ENCODE measurements at places on chromosomes 11 and 22.

DNA sequence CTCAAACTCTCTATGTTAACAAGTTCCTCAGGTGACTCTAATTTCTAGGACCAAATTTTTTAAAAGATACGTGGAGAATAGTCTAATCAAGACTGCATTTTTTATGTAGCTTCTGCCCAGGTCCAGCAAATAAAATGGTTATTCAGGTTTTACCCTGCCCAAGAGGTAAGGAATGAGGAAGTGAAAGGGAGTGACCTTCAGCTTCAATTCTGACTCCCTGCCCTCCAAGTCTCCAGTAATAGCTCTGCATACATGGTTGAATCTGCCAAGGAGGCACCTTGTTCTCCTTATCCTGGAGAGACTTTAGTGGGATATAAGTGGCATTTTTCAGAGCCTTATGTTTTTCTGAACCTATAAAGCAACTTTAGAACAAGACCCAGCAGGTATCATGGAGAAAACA, 15.5 kb downstream of the MUC15 start:
- DNase-seq: no peak

- DNase-seq: no peak
These were observed 24.9 kb upstream of the CHKA start for GRCh38 chr11:68146010-68146540.

DNA sequence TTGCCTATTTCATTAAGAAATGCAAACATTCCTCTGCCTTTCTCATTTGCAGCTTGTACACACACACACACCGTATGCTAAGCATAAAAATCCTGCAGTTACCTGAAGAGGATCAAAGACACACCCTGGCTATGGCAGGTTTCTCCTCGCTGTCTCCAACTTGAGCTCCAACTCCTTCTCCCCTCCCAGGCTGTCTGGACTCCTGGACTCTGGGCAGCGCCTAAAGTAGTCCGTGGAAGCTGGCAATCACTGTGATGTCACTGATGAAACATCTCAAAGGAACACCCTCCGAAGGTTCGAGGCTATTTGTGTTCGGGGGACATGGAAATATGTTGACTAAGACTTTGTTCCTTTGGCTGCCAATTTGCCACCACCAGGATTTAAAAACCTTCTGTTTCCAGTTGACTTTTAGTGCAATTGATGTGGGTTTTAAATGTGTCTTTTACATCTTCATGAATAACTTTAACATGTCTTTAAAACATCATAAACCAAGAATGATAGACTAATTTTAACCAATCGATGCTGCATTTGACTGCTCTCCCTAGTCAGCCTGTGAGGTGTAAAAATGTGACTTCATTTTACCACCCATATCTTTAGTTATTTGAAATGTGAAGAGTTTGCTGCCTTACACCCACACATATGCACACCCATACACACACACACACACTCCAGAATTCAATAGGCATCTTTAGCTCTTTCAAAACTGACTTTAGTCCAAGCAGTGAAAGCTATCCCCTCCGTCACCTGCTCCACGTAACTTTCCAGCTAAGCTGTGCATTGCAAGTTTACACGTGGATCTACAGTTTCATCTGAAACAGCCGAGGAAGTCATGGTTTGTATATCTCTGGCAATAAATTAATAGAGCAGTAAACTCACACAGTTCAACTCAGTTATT, at the start of gene SLN:
TSS of gene SLN (minus strand) at position 196 of the 895 bp plus-strand sequence.
- DNase-seq: no peak

DNA sequence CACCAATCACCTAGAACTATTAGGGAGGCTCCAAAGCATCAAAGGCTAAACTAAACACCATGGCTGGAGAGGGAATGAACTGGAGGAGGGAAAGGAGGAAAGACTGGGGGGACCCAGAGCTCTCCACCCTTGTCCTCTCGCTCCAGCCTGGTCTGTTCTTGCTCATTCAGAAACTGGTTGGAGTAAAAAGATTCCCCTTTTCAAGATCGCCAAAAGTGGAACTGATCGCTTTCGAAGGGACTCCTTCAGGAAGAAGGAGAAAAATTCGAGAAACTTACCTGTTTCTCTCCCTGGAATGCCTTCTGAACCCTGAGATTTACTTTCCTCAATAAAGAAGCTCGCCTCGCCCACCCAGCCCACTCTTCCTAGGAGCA, 46.9 kb downstream of the OR4D9 start:
- peak; percentile 16 for DNase-seq

Data from foreskin fibroblast (primary cell).